ENCODE measurements at places on chromosomes 4 and X. TPM values are rescaled to one million over a fixed set of nuclear protein-coding genes. Genes with fewer than 3 reads are reported as not detected.

- no peak for DNase-seq
Observed at GRCh38 chr4:186701273-186701672, 22.4 kb downstream of the FAT1 start.

- no peak for DNase-seq
Observed at GRCh38 chr4:88841635-88842034, 144.0 kb upstream of the NAP1L5 start.

DNA sequence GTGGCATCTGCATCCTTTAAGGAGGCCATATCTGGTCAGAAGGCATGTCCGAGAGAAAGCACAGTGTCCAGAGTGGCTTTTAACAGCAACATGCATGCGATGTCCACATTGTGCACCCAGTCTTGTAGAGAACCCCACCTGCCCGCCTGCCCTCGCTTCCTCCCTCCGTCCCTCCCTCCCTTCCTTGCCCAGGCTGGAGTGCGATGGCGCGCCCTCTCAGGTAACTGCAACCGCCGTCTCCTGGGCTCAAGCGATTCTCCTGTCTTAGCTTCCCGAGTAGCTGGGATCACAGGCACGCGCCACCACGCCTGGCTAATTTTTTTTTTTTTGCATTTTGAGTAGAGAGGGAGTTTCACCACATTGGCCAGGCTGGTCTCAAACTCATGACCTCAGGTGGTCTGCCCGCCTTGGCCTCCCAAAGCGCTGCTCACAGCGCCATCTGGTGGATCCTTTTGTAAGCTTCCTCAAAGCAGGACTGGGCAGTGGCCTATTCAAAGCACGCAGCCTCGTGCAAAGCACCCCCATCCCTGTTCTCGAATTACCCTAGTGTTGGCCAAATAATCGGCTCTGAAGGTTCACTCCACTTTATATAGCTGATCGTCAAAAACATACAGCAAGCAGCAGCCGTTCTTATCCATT is 15.0 kb downstream of the BRCC3 start:
- no peak for DNase-seq

The TNMD gene
- total RNA-seq: not detected

GRCh38 chrX:68945603-68946228 is 116.9 kb downstream of the EFNB1 start:
- DNase-seq: no peak

The ADGRG2 gene
- not detected for total RNA-seq

DNA sequence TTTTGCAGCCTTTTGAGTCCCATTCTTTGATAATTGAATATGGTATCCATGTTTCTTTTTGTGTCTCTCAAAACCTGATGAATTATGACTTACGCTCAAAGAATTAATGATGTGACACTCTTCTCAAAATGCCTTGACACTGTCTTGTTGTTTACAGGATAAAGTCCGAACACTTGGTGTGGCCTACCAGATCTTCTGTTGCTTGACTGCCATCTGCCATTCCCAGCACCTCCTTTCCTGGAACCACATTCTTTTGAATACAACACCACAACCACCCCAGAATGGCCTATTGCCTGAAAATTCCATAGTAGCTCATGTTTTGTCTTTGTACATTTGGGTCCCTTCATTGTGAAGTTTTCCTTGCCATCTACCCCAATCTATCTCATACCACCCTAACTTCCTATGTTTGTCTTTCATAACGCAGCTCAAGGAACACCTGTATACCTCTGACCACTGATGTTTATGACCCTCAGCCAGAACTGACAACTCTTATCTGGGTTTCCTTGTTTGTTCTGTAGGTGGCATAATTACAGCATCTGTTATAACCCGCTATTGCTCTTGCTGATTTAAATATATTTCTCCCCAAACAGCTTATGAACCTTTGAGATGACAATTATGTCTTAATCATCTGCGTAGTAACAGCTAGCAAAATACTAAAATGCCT is 991.3 kb downstream of the RAB28 start:
- no peak for DNase-seq

DNA sequence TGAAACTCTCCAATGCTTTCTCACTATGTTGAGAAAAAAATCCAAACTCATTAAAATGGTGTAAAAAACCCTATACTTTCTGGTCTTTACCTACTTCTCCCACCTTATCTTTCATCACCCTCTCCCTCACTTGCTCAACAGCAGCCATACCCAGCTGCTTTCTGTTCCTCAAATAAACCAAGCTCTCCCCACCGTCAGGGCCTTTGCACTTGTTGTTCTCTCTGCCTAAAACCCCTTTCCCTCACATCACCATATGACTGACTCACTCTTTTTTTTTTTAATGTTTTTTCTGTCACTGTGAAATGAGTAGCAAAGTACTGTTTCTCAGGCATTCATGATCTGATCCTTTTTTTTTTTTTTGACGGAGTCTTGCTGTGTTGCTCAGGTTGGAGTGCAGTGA is 122.3 kb upstream of the TMEM164 start:
- DNase-seq: no peak

GRCh38 chr4:6371812-6372211 is 100.6 kb downstream of the PPP2R2C start:
- no peak for DNase-seq

The HPGD gene
- total RNA-seq: 3.5 TPM

GRCh38 chr4:10535912-10536311 is 78.7 kb upstream of the ZNF518B start:
- no peak for DNase-seq

The JAKMIP1 gene
- 7.6 TPM for total RNA-seq

The MYOZ2 gene
- not detected for total RNA-seq

DNA sequence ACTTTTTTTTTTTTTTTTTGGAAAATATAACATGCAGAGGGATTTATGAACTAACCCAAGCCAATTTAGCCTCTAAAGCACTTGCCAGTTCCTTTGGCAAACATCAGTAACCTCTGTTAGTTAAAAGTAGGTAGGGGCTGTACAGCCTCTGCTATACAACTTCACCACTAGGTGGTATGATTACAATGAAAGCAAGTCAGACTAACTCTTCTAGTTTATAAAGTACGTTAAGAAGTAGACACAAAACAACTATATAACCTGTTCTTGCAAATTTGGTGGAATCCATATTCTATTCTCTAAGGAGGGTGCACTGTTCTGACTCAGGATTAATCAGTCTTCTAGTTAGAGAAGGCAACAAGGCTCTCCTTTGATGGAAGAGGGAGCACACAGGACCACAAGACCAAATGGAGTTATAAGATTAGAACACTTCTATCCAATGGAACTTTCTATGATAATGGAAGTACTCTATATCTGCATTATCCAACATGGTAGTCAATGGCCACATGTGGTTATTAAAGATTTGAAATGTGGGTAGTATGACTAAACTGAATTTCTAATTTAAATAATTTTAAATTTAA is 12.8 kb downstream of the AIMP1 start:
- no peak for DNase-seq

DNA sequence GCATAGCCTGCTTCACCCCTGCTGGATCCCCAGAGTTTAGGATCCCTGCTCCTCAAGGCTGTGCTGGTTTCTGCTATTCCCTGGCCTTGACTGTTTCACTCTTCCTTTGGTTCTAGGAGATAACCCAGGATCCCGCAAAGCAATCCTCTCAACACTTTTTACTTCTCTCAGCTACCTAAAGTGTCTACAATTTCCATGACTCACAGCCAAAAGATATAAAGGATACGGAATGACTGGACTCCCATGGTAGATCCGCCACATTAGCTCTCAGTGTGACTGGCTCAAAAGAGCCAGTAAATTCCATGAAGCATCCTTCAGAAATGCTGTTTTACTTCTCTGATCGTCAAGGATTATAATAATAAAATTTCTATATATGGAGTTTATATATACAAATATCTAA is 66.3 kb upstream of the TMEM164 start:
- no peak for DNase-seq

The ZNF157 gene
- total RNA-seq: 1.1 TPM

The NOCT gene
- total RNA-seq: 9.0 TPM

Measured in T-cell (primary cell).